ENCODE measurements at places on chromosomes 1 and 21.

DNA sequence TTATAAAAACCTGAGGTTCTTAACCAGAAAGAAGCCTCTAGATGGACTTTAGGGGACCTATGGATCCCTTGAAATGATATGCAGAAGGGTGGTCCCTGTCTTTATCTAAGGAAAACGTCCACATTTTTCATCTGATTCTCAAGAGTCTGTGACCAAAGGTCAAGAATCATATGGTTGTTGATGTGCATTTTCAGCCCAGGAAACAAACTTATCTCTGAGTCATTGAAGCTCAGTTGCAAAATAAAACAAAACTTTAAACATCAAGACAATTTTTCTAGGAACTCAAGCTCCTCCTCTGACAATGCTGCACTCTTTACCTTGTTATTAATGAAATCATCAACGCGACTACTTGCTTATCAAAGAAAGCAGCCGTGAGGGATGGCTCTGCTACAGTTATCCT is 83.3 kb downstream of the TIAM1 start:
- DNase-seq = no peak

DNA sequence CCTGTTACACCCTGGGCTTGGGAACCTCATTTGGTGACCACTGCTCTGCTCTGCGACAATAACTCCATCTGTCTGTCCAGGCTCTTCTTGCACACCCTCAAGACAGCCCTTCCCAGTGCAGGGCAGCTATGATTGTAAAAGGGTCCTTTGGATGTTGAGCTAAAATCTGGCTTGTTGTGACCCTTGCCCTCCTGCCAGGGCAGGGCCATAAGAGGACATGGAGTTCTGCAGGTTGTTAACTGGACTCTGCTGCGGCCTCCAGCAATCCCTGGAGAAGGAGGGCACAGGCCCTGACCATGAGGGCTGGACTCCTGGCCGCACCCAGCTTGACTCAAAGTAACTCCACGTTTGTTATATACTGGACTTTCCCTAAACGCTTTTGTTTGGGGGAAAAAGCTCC is 41.2 kb downstream of the DHCR24 start:
- no peak for DNase-seq

- no peak for DNase-seq
Measured at GRCh38 chr1:157407917-157408525, 144.3 kb downstream of the FCRL5 start.

GRCh38 chr1:191152776-191153175 is 675.1 kb upstream of the BRINP3 start:
- DNase-seq = no peak

GRCh38 chr1:211520641-211521040 is 28.7 kb upstream of the RD3 start:
- DNase-seq = peak; percentile 67

DNA sequence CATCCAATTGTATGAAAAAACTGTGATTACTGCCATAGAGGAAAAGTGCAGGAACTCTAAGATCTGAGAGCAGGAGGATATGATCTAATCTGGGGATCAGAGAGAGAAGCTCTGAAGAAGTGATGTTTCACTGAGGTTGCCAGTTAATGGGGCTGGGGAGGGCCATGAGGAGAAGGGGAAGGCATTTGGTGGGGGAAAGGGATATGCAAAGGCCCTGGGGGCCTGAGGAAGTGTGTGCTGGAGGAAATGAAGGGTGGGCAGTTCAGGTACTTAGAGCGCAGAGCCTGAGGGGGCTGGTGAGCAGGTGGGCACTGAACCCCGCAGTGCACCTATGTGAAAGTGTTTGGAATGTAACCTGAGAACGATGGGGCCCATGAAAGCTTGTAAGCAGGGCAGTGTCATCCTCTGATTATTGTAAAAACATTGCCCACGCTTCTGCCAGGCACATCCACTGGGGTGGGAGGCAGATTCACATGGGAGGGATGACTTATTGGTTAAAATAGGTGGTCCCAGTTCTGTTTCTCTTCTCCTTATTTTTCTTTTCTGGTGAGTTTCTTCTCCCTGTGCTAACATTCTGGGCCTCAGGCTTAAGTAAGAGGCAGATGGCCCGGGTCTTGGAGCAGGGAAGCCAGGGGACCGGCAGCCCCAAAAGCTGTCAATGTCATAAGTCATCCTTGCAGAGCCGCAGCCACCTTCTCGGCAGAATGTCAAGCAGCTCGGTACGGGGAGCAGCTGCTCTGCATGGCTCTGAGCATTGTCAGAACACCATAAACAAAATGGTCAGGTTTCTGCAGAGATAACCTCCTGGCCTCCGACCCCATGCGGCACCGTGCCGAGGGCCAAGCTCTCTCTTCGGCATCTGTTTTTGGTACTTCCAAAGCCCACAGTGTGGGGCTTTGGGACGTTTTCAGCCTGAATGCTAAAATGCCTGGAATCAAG is 492.0 kb upstream of the VAMP3 start:
- DNase-seq = peak; percentile 56
